GM18507 (cell line): ENCODE measurements at places on chromosomes 1 and 21.

DNA sequence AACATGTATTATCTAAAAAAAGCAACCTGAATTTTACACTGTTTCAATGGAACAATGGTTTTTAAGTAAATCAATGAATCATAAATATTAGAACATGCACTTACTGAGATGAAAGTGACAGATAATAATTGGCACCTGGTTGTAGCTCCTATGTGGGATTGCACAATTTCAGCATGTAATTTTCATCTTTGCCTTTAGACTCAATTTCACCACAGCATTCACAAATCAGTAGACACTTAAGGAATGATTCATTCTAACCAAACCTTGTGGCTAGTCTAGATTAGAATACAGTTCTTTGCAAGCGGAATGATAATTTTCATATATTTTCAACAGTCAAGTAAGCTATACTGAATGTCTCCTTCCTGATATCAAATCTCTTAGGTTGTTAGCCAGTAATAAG is 853.4 kb downstream of the KCNT2 start:
- DNase-seq, result no peak

- peak; percentile 85 for DNase-seq
Observed at GRCh38 chr1:151281225-151281968, 702 bp upstream of the ZNF687 start.

DNA sequence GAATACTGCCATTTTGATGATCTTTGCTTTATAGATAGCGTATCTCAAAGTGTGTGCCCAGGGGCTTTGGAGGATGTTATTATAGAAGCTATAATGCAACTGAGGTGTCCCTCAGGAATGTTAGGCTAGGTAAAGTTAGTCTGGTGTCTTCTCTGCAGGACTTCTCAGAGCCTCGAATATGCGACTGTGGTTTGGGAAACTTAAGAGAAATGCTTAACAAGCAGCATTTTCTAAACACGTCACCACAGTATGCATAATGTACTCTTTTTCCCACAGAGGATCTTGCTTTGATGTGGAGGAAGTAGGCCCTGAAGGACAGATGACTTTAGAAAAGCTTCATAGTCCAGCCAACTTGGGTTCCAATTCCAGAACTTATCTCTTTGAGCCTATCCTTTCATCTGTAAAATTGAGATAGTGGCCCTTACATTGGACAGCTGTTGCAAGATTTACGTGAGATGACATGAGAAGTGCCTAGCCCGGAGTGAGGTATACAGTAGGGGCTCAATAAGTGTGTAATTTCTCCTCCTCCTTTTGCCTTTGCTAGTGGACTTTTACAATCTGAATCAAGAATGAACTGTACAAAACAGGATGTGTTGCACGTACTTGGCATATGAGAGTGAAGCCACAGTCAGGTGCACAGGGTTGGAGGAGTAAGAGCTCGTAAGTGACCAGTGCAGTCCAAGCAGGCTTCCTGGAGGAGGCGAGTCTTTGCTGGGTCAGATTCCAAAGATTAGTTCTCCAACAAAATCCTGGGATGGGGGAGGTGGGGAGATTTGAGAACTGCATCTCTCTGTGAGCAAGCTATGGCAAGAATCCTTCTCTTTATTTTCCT is 29.7 kb upstream of the TRABD2B start:
- no peak for DNase-seq

GRCh38 chr1:199422206-199422605 is 605.3 kb upstream of the NR5A2 start:
- DNase-seq, result no peak

- DNase-seq, result no peak
Observed at GRCh38 chr1:228372183-228373003, 34.2 kb downstream of the TRIM11 start.

- DNase-seq, result no peak
Observed at GRCh38 chr1:185404291-185404690, 87.2 kb upstream of the IVNS1ABP start.

- DNase-seq, result no peak
Observed at GRCh38 chr1:233667741-233668140, 53.8 kb downstream of the KCNK1 start.

DNA sequence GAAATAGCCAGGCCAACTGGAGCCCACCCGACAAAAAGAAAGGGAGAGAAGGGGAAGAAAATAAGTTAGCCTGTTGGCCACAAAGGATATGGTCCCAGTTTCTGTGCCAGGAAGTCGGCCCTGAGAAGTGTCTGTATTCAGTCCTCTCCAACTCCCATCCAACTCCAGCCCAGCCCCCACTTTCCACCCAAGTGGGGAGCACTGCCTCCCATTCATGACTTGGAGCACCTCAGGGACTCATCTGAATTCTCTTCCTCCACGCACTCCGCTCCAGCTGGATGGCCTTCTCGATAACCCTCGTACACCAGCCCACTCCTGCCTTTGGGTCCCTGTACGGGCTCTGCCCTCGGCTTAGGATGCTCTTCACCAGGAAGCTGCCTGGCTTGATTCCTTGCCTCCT is 2.0 kb upstream of the WNT2B start:
- no peak for DNase-seq

GRCh38 chr21:39238275-39238674 is 55.0 kb upstream of the PSMG1 start:
- no peak for DNase-seq

DNA sequence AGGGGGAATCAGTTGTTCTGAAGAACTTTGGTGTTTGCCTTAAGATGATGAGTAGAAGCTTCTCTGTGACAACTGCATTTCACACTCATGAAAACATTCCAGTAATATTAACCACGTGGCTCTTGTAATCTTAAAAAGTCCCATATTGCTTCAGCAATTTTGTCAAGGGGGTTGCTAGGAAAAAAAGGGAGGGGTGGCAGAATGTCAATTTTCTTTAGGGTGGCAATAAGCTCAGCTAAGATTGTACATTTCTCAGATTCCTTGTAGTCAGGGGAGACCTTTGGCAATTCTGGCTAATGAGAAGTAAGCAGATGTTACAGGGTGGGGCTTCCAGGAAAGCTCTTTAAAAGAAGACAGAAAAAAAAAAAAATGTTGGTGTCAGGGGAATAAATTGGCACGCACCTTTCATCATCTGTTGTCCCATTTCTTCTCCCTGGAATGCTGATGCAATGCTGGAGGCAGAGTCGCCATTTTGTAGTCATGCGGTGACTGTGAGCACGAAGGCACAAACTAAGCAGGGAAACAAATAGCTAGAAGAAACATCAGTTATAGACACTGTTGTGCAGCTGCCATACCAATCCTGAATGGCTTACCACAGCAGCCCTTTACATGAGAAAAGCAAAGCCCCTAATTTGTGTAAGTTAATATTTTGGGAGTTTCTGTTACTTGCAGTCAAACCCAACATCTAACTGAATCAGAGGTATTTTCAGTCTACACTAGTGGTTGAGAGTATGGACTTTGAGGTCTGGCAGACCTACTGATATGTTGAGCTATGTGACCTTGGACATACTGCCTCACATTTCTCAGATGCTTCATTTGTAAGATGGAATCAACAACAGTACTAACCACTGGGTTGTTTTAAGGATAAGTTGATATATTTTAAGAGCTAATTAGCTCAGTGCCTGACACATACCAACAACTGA is 56.1 kb upstream of the MRPS6 start:
- DNase-seq, result no peak

DNA sequence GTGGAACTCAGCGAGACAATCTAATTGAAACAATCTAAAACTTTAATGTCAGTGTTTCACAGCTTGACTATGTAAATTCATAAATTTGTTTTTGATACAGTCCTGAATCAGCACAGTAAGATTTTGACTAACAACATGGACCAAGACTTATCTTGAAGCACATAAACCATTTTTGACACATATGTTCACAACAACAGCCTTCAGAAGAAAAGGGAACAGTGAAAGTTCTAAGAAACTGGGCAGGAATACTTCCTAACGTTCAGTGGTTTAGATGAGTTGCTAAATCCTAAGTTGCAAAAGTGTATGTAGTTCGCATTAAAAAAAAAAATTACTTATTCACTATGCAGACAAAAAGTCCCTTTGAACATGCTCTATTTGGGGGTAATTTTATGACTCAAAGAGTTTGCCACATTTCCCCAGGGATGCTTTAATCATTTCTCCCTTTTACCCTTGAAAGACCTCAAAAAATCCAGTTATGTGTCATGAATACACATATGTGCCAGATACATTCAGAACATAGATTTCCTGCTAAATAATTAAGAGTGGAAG is 120.2 kb downstream of the MRPL39 start:
- no peak for DNase-seq

DNA sequence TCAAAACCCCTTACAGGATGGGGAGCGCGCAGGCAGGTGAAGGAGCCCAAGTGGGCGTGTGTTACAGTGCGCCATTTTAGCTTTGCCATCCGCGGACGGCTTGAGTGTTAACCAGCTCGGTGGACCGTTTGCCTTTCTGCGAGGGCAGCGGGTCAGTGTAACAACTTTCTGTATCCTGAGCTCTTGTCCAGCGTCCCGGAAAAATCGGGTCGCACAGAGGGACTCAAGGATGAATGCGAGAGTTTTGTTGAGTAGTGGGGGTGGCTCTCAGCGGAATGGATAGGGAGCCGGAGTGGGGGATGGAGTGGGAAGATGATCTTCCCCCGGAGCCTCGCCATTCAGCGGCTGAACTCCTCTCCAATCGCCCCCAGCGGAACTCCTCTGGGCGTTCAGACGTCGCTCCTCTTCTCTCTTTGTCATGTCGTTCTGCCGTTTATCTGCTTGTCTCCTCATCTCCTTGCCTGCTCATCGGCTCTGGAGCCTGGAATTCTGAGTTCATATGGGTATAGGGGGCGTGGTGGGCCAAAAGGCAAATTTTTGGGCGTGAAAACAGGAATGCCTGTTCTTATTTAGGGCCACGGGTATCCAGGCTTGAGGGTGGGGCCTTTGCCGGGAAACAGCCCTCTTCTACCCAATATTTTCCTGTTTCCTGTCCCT is 295.4 kb downstream of the CTH start:
- no peak for DNase-seq

DNA sequence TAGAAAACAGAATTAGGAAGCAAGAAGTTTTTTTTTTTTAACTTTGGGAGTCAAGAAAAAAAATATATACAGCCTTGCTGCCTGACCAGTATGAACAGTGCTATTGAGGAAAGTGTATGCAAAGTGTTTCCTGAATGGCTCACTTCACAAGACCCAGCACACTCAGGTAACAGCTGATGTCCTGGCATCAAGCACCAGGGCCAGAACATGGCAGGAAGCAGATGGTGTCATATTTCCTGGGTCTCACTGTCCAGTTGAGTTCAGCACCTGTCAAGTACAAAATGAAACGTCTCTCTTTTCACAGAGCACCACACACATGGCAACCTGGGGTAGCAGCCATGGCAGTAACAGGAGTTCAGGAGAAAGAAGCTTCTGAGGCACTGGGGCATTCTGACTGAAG is 372.3 kb downstream of the TTLL7 start:
- no peak for DNase-seq
